Femur (tissue), 1 donor: ENCODE measurements at places on chromosomes 1 and 21.
A peak's percentile ranks its signal among the peaks of the same experiment; 100 is the strongest.

- DNase-seq = peak; percentile 95
Observed at GRCh38 chr1:29124366-29125236, 898 bp upstream of the TMEM200B start.

- peak; percentile 51 for DNase-seq
Observed at GRCh38 chr1:183807549-183808168, 2.7 kb downstream of the RGL1 start.

- no peak for DNase-seq
Observed at GRCh38 chr1:37822906-37823815, 15.2 kb upstream of the YRDC start.

- no peak for DNase-seq
Observed at GRCh38 chr1:39735731-39736130, 3.0 kb upstream of the PPIE start.

DNA sequence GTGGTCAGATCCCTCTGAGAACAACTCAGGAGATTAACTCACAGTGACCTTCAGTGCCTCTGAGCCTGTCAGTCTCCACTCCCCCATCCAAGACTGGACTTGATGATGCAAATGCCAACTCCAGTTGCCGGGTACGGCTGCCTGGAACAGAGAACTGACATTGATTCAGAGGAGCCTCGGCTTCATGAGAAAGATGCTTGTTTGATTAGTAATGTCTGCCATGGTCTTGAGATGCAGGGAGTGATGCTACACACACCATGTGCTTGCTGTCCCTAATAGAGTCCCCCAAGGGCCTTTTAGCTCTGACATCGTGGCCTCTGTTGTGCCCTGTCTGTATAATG, 51.8 kb upstream of the LRP8 start:
- DNase-seq = no peak

DNA sequence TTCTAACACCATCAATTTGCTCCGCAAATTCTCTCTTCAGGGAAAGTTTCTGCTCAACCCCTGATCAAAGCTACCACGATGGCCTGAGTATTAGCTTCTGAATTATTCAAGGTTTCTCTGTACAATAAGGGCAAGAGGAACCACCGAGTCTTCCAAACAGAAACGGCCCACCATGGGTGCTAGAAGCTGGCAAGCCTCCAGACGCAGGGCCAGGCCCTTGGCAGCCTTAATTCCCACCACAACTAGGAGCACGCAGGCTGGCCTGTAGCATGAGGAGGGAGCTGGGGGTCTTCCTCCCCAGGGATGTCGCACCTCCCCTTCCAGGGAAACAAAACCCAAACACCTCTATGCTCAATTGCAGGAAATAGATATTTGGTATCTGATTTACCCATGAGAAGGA, 11.1 kb downstream of the RSPH1 start:
- DNase-seq = no peak

DNA sequence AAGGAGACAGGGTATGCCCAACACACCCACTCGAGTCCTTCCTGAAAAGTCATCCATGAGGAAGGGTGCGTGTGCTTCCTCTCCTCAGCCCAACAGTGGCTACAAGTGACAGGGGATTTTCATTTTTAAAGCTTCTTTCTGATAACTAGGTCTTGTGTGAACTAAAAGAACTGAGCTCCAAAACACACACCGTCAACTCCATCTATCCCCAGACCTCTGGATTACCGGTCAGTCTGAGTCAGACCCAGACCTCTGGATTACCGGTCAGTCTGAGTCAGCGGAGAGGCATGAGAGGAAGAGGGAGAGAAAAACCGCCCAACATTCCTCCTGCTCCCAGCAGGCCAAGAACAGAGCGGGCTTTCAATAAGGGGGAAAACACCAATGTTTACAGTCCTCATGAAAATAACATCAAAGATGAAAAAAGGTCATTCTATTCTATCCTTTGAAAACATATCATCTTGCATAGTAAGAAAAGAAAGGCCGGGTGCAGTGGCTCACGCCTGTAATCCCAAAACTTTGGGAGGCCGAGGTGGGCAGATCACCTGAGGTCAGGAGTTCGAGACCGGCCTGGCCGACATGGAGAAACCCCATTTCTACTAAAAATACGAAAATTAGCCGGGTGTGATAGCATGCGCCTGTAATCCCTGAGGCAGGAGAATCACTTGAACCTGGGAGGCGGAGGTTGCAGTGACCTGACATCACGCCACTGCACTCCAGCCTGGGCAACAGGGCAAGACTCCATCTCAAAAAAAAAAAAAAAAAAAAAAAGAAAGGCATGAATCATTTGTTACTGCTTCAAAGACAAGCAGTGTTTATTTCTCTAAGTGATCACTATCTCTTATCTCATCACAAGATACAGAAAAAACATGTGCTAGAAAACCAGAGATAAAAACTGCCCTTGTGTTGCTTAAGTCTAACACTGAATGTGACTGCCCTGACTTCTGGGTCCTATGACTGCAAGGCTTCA, 3.4 kb downstream of the PTTG1IP start:
- peak; percentile 62 for DNase-seq

- DNase-seq = no peak
Observed at GRCh38 chr1:160416369-160416768, 16.0 kb downstream of the VANGL2 start.

- peak; percentile 66 for DNase-seq
Observed at GRCh38 chr1:47593013-47593568, 155.2 kb downstream of the FOXD2 start.

DNA sequence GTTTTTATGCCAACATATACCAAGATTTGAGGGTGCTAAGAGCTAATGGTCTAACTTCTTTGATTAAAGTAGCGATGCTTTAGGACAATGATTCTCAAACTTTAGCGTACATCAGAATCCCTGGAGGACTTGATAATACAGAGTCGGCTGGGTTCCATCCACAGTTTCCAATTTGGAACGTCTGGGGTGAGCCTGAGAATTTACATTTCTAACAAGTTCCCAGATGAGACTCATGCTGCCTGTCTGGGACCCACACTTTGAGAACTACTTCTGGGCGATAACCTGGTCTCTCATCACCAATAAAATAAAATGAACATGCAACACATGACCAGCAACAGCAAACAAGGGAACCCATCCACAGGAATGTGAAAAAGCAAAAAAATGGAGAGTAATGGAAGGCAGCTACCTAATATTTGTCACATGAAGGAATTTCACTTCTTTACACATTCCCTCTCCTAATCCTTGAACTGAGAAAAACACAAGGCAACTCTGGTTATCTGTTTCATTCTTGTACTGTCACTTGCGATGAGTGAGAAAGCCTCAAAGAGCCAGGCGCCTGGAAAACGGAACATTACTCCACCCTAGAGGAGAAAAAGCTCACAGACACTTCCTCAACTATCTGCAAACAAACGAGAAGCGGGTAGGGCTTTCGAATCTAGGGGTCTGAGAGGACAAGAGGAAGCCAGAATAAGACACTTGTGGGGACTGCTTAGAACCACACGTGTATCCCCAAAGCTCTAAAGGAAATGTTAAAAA, 14.0 kb downstream of the HSF2BP start:
- DNase-seq = peak; percentile 80

DNA sequence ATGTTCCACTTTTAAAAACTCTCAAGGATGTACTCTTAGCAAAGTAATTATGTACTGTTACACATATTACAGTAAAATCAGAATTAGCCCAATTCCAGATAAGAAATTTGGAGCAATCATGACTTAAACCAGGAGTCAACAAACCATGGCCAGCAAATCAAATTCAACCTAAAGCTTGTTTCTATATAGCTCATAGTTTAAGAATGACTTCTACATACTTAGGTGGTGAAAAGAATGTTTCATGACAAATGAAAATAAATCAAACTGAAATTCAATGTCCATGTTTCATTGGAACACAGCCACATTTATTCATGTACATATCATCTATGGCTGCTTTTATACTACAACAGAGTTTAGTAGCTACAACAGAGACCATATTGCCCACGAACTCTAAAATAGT, 35.1 kb downstream of the FRRS1 start:
- no peak for DNase-seq

DNA sequence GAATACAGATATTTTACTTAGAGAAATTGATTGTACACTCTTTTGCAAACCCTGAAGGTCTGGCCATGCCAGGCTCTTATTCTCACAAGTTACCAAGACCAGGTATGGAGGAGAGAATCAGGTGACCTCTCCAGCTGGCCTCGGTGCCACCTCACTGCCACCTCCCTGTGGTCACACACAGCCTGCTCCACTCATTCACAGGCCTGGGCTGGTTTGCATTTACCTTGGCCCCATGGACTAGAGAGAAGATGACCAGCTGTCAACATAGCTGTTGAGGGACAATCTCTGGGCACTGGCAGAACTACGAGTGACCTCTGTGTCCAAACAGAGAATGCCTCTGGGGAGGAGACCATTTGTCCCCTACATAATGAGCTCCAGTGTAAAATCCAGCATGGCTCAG, 291.2 kb upstream of the RUNX1 start:
- DNase-seq = no peak

- no peak for DNase-seq
Observed at GRCh38 chr1:168234846-168235547, 9.2 kb downstream of the SFT2D2 start.

DNA sequence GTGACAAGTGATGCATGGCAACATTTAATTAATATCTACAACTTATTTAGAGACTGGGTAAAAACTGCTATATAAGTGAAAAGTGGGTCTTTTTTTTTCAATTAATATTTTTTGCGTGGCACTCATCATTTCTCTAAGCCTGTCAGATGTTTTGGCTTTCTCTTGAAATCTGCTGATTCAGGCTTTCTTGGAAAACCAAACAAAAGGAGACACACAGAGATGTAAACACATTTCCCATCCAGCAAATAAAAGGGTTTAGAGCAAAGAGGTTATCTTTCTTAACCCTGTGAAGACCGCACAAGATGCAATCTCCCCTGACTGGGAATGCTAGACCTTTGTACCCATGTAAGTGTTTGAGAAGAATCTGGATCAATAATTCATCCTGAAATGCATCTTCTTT, 48.7 kb upstream of the PLXNA2 start:
- no peak for DNase-seq

GRCh38 chr1:201085902-201086735, 26.1 kb downstream of the CACNA1S start:
- no peak for DNase-seq

DNA sequence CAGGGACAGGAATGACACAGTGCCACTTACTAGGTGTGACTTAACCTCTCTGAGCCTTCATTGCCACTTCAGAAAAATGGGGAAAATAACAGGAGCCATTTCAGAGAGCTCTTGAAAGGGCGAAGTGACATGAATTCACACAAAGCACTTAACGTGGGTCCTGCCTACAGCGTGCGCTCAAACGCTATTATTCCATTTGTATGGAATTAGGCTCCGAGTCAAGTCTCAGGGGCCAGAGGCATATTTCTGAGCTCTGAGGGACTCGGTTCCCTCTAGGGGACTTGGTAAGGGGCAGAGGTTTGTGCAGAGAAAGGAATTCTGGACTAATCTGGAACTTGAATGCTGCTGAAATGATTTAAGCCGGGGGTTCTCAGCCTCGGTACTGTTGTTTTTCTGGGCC, 14.1 kb downstream of the DRAXIN start:
- DNase-seq = no peak

DNA sequence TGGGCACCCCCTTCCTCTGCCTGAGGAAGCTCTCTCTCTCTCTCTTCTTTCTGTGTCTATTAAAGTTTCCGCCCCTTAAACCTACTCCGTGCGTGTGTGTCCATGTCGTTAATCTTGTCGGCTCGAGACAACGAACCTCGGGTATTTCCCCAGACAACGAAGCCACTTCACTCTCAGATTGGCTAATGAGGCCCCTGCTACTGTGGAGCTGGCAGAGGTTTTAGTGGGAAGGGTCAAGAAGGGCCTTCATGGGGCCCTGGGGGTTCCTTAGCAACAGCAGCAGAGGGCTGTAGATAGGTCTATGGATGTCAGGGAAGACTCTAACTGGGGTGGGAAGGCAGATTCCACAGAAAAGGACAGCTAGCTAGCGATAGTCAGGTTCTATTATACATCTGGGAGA, 239.8 kb upstream of the RAB4A start:
- no peak for DNase-seq

DNA sequence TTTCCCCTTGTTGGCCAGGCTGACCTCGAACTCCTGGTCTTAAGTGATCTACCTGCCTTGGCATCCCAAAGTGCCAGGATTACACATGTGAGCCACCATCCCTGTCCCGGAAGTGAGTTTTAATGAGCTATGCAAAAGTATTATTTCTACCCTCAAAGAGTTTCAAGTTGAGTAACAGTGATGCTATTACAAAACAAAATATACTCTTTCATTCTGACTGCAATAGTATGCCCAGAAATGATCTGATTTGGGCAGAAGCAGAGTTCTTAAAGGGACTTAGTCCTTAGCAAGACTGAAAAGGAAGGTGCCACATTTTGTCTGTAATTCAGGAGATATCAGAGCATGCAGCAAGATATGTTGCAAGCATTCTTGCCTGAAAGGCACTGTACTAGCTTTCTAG, 375.4 kb downstream of the NUF2 start:
- no peak for DNase-seq

DNA sequence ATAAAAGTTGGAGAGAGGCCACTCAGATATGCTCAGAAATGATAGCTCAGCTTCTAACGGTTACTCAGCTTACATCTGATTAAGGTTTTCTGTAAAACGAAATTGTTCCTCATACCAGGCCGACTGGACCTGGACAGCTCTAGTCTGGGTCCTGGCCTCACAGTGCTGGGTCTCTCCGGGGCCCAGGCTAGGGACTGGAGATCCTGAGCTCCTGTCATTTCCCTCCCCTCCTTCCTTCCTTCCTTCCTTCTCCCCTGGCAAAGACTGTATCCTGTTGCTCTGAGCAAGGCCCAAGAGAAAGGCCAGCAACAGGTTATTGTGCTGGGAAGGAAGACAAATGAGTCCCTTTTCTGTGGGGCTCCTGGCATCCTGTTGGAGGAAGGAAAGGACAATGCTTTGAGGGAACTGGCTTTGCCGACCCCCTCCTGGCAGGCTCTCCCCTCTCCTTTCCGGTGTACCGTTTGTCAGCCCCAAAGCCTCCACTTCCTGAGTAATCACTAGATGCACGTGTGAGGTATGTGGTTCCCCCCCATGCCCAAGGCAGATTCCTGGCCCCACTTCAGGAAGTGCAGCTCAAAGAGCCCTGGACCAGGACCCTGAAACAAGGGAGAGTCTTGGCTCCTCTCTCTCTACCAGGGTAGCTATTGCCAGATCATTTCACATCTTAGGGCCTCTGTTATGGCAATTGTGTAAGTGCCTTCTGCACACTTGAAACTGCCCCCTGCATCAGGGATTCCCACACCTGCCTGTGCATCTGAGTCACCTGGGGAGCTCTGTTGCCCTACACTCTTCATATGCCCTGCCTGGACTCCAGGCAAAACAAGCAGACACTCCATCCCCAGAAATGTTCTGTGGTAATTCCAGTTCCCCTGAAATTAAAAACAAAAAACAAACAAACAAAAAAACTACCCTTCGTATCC, 212.7 kb upstream of the FGGY start:
- peak; percentile 33 for DNase-seq

DNA sequence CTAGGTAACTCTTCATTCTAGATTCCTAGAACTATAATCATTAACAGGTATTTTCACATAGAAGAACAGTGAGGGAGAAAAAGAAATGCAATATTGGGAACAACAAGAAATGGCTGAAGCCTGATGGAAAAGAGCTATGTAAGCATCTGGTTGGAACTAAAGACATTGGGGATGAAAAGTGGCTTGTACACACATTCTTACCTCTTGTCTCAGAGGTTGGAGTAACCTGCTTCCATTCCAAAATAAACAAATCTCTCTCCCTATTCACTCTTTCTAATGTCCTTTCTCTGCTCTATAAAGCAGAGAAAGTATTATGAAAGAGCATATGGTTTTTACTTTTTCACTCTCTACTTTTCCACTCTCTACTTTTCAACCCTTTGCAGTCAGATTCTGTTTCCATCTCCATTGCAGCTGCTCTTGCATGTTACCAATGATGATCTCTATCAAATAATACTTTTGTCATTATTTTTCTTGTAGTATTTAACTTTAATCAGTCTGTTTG, 37.5 kb downstream of the CMPK1 start:
- no peak for DNase-seq

GRCh38 chr1:39089931-39090521, 63.9 kb downstream of the NDUFS5 start:
- DNase-seq = no peak
